ENCODE measurements at places on chromosomes 6 and 20. TPM values are rescaled to one million over a fixed set of nuclear protein-coding genes. Genes with fewer than 3 reads are reported as not detected.
A peak's percentile ranks its signal among the peaks of the same experiment; 100 is the strongest.

GRCh38 chr6:44646355-44646754 lies 258.8 kb downstream of the CDC5L start:
- DNase-seq, result no peak

- no peak for DNase-seq
These were observed 106.1 kb upstream of the AKIRIN2 start for GRCh38 chr6:87808005-87808757.

GRCh38 chr20:17273717-17274116 lies 46.9 kb downstream of the PCSK2 start:
- DNase-seq, result no peak

DNA sequence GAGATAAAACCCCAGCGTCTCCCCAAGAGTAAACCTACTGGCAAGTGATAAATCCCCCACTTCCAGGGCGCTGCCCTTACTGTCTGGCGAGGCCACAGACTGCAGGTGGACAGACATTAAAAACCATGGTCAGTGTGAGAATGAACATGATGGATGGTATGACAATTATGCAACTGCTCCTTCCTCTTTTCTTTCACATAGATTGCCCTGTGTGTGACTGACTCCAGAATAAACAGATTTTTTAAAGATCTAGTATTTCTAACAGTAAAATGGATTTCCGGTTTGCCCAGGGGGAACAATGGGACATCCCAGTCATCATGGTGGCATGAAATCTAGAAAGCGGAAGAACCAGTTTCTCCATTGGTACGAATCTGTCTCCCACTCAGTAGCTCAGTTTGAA lies 153.7 kb downstream of the FOXC1 start:
- no peak for DNase-seq

- no peak for DNase-seq
These were observed 257.7 kb upstream of the GJE1 start for GRCh38 chr6:141874930-141875602.

GRCh38 chr20:47676912-47677634 lies 108.2 kb downstream of the SULF2 start:
- no peak for DNase-seq

- no peak for DNase-seq
These were observed 50.1 kb downstream of the SDHAF4 start for GRCh38 chr6:70616728-70617260.

DNA sequence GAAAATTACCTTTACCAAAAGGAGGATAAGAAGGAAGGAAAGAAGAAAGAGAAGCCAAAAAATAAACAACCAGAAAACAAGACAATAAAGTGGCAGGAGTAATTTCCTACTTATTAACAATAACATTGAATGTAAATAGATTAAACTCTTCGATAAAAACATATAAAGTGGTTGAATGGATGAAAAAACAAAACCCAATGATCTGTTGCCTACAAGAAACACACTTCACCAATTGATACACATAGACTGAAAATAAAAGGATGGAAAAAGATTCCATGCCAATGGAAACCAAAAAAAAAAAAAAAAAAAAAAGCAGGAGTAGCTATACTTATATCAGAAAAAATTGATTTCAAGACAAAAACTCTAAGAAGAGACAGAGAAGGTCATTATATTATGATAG lies 518.9 kb downstream of the BCKDHB start:
- no peak for DNase-seq

DNA sequence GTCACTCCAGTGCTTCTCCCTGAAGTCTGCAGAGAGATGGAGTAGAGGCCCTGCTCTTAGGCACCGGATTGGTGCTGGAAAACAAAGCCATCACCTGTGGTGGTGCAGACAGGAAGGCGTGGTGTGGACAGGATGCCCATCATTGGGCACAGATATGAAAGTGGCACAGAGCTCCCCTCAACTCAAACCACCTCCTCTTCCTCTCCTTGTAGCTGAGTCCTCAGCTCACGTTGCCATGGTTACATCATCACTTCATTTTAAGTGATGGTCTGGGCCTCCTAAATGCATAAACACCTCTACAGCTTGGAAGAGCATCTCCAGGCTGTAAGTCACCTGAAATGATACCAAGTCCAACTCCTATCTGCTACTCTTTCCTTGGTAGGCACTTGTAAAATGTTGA lies 8.0 kb upstream of the RTF2 start:
- no peak for DNase-seq

GRCh38 chr6:20703049-20703448 lies 168.8 kb downstream of the CDKAL1 start:
- DNase-seq, result no peak

GRCh38 chr6:21102624-21103023 lies 490.9 kb upstream of the SOX4 start:
- DNase-seq, result no peak

DNA sequence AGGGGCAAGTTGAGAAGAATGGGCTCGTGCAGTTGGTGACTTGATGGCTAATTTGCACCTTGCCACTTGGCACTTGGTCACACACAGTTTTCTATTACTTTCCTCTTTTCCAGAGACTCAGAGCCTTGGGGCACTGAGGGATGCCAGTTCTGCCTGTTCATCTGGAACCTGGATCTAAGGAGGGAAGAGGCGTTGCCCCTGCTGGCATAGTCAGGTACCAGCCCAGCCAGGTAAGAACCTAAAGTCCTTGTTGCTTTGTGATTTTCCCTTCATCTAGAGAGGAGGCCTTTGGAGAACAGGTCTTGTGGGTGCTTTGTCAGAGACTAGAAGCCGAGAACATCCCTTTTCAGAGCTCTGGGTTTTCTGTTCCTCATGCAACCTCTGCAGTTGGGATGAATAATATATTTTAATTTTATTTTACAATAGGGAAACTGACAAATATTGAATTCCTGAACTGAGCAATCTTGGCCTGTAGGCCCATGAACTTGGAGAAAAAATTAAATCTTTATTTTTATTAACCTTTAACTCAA lies 11.4 kb downstream of the SYTL3 start:
- no peak for DNase-seq

- DNase-seq, result no peak
These were observed 82.0 kb upstream of the EDN1 start for GRCh38 chr6:12208190-12208589.

DNA sequence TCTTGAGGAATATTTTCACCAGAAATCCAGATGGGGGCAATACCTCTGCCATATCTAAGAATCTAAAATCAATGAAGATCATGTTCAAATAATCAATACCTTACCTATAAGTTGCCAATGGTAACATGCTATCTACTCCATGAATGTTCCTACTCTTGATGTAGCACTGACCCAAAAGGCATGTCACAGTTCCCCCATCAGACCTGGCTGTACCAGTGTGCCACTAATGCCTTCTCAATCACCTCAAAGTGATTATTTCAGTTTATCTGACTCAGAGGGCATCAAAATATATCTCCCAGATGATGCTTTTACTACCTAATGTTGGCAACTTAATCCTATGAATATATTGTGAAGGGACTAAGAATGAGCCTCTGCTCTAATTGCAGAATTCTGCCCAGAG lies 5.5 kb downstream of the PDCD2 start:
- DNase-seq, result no peak

DNA sequence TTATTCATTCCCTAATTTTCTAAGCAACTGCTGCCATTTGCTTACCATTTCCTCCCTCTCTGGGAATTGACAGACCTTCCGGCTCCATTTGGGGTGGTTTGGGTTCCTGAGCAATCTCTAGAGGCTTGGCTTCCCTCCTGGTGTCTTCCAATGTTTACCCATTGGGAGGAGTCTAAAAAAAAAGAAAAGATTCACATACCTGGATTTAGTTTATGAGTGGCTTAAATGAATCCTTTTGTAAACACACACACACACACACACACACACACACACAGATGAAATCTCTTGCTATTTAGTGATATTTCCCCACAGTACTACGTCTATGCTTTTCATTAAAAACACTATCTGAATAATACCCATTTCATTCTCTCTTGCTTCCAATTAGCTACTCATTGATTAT lies 48.3 kb upstream of the TRAF3IP2 start:
- DNase-seq, result no peak

DNA sequence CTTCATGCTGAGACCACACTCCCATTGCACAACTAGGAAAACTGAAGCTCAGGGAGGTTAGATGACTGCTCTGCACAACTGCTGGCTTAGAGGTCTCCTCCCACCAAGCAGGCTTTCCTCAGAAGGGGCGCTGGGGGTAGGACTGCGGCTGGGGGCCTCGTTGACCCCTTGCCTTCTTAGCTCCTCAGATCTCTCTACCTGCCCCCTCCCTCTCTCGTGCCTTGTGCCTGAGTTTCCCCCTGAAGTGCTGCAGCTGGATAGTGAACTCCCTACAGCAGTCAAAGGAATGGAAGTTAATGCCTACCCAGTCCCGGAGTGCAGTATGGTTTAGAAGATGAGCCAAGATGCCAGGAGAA lies 149.8 kb downstream of the GRM4 start:
- no peak for DNase-seq

DNA sequence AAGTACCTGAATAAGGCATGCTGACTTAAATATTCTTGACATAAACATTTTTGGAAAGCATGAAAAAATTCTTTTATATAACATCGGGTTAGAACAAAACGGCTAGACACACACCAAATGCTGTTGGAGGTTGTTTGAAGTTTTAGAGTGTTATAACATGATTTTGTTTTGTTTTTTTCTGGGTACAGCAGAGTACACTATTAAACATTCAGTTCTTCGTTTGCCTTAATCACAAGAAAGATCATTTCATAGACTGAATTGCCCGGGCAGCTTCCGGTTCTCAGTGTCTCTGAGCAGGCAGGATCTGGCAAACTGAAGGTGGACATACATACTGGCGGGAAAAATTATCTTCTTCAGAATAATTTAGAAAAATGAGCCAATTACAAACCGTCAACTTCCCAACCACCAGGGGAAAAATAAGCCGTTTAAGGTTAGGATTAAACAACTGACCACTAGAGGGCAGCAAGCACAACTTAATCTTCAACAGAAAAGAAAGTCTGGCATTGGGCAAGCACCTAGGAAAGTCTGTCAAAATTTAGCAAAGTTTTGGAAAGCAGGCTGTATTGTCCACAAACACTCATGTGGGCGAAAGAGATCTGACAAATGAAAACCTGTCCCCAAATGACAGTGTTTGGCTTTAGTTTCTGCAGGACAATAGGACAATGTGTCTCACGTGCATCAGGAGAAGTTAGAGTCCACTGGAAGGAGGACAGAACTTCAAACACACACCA lies 15.0 kb downstream of the ZNF217 start:
- DNase-seq, result peak; percentile 57

GRCh38 chr6:6714118-6714897 lies 125.8 kb downstream of the LY86 start:
- DNase-seq, result no peak

DNA sequence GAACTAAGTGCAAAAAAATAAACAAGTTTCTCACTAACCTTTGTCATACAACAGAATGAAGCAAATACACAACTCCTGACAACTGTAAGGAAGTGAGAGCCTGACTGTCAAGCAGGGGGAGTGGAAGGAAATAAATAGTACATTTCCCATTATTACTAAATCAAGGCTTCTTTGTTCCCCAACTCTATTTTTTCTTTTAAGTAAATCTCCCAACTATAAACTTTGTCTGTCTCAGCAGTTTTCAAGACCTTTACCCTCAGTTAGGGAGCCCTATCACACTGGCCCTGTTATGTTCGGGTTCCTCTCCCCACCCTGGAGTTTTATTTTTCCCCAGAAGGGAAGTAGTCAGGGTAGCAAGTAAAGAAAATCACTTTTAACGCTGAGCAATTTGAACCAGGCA lies 24.1 kb upstream of the IPCEF1 start:
- no peak for DNase-seq

DNA sequence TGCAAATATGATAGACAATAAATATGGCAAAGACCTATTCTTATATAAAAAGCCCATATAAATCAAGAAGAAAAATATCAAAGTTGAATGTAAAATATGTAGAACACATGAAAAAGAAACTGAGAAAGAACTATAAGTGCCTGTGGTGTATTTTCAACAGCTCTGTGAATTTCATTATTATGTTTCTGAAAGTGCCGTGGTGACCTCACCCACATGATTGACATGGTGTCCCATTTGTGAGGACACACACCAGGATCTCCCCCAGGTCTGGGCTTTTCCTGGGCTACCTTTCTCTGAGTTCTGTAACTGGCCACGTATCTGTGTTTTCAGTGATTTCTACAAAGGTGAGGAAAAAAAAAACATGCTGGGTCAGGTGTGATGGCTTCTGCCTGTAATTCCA lies 86.7 kb downstream of the BMP6 start:
- no peak for DNase-seq

GRCh38 chr20:60056407-60057122 lies 98.3 kb downstream of the CDH26 start:
- no peak for DNase-seq

DNA sequence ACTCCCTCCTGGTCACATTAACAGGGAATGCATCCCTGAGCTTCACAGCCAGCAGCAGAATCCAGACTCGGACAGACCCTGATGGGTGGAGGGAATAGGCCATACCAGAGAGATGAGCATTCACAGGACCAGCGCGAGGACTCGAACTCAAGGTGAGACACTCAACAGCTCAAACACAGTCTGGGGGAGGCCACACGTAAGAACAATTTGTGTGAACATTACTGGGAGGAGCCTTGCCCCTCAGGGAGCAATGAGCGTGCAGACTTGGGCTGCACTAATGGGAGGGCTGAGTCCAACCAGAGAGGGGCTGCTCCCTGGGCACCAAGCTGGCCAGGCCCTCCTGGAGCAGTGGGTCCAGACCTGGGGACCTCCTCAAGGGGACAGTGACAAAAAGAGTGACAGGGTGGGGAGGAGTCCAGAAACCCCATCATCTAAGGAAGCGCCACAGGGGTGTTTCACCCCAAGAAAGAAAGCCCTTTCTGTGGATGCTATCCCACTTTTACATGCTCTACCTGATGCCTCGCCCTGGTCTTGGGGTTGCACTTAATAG lies 118.4 kb downstream of the MRPL14 start:
- no peak for DNase-seq

DNA sequence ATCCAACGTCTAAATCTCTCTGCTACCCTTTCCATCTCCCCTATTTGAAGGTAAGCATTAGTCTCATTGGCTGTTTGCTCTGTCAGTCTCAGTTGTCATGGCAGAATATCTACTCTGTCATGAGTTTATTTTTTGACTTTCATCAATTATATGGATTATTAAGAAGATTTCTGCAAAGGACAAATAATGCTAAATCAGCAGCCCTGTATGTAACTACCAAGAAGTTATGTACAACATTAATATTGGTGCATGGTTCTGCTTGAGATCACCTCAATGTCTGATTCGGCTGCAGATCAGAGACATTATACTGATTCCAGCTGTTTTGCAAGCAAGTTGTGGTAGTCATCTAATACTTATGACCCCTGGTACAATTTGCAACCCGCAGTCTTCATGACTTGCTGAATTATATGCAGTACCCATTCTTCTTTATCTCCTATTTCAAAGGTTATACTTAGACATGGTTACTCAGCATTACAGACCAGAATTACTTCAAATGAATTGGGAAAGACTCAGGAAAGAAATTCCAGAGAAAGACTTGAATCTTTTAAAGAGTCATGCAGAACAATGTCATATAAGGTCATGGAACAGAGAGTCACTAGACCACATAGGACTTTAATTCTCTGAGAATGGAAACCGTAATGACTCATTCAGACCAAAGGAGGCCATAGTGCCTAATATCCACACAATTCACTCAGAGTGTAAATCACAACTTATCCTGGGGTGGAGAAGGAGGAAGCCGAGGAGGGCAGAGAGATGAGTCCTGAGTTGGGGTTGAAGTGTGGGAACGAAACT lies 201.4 kb downstream of the IBTK start:
- DNase-seq, result no peak

The HLA-DOA gene
- total RNA-seq, result not detected

The ACSS1 gene
- 22.0 TPM for total RNA-seq

The TPD52L2 gene
- 153 TPM for total RNA-seq

The IMPG1 gene
- not detected for total RNA-seq

The TMEM244 gene
- total RNA-seq, result not detected

The ETV7 gene
- total RNA-seq, result 0.40 TPM

The MANEA gene
- total RNA-seq, result 9.8 TPM

The MUCL3 gene
- total RNA-seq, result not detected

The NRN1 gene
- total RNA-seq, result 1.7 TPM

Data from pulmonary artery endothelial cell (primary cell).